ENCODE measurements at places on chromosomes 1 and 21. TPM values are rescaled to one million over a fixed set of nuclear protein-coding genes. Genes with fewer than 3 reads are reported as not detected.
A peak's percentile ranks its signal among the peaks of the same experiment; 100 is the strongest.

The OR2G6 gene
- not detected for total RNA-seq

DNA sequence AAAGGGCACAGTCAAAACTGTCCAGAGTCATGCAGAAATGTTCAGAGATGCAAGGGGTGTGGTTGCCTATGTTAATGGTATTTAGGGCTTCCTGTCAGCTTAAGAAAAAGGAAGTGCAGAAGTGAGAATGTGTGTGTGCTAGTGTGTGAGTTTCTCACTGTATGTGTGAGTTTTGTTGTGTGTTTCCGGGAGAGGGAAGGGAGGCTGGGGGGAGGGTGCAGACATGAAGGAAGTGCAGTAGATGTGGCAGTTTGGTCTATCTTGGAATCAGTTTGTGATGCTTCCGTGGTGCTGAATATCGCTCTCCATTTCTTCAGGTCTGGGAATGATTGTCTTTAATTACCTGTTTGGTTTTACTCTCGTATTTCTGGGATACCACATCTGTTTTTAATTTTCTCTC lies 16.5 kb upstream of the ATP6V1G3 start:
- peak; percentile 71 for DNase-seq

The TFF3 gene
- not detected for total RNA-seq

The HPDL gene
- 12.7 TPM for total RNA-seq

DNA sequence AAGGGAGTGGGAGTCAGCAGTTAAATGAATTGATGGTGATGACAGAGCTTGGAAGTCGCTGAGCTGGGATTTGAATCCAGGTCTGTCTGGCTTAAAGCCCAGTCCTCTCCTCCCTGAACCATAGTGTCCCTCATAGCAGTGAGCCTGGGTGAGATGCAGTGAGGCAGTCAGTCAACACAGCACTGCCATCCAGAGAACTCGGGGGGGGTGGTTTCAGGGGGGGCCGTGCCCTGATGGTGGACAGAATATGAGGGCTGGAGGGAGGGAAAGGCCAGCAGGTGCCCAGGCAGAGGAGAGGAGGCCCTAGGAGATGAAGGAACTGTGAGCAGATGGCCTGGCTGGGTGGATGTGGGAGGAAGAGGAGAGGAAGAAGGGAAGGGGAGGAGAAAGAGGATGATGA lies 405.6 kb downstream of the PTPRU start:
- no peak for DNase-seq

DNA sequence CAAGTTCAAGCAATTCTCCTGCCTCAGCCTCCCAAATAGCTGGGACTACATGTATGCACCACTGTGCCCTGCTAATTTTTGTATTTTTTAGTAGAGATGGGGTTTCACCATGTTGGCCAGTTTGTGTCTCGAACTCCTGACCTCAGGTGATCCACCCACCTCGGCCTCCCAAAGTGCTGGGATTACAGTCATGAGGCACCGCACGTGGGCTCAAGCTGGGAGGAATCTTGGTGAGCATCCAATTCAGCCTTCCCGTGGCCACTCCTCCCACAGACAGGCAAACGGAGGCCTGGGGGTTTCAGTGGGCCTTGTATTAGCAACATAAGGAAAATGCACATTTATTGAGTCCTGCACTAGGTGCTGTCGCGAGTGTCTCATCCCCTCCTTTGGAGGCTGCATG lies 24.5 kb upstream of the VWA5B1 start:
- DNase-seq: no peak

DNA sequence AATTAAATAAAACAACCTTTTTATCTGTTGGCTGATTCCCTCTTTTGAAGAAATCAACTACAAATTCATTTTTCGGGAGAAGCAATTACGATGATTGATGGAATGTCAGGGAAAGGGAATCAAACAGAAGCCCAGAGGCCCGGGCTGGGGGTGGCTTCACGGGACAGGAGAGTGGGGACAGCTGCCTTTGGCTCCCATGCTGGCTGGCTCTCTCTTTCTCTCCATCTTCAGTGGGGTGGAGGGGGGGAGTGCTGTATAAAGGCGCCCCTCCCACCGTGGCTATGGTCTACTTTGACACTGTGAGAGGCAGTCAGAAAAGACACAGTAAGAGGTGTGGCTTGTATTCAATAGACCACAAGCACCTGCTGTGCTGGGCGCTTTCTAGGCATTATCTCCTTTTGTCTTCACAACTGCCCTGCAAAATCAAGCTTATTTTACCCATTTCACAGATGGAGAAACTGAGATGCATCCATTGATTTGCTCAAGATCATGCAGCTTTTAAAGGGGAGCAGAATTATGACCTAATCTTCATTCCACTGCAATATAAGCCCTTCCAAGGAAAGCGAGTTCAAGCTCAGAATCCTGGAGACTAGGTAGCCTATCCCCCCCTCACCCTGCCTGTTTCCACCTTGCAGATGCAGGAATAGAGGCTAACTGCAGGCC lies 92.9 kb downstream of the GRIK3 start:
- DNase-seq: no peak

GRCh38 chr1:41325801-41326200 lies 35.4 kb upstream of the FOXO6 start:
- no peak for DNase-seq

GRCh38 chr21:39313042-39313570 lies 326 bp downstream of the BRWD1 start:
- no peak for DNase-seq

The TMEM183A gene
- 71.0 TPM for total RNA-seq

DNA sequence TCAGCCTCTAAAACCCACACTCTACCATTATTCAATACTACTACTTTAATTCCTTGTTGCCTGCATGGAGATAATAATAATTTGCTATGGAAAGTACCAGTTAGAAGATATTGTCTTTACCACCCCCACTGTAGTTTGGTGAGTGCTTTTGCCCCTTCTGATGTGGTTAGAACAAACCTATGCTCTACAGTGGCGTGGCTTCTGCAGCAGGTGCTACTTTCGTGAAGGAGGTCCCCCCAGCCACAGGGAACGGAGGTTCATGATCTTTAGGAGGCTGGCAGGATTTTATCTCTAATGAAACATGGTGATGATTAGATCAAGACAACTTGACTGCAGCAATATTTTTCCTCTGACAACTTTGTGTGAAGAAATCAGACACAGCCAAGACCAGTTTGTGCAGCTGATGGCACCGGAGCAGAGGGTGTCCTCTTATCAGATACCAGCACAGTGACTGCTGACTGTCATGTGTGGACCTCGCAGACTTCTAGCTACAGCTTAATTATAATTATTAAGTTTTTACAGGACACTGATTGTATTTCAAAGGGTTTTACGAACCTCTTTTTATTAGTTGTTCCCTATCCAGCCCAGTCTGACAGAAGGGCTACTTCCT lies 10.7 kb upstream of the TCHH start:
- DNase-seq: no peak

- no peak for DNase-seq
Observed at GRCh38 chr1:204288021-204288588, 71.6 kb downstream of the PLEKHA6 start.

The TDRD5 gene
- not detected for total RNA-seq

GRCh38 chr1:170674239-170674638 lies 10.3 kb downstream of the PRRX1 start:
- DNase-seq: no peak

Measured in activated CD4-positive, alpha-beta T cell treated with anti-CD3 and anti-CD28 coated beads for 36 hours (primary cell).